ENCODE measurements at places on chromosomes 13 and 19.

DNA sequence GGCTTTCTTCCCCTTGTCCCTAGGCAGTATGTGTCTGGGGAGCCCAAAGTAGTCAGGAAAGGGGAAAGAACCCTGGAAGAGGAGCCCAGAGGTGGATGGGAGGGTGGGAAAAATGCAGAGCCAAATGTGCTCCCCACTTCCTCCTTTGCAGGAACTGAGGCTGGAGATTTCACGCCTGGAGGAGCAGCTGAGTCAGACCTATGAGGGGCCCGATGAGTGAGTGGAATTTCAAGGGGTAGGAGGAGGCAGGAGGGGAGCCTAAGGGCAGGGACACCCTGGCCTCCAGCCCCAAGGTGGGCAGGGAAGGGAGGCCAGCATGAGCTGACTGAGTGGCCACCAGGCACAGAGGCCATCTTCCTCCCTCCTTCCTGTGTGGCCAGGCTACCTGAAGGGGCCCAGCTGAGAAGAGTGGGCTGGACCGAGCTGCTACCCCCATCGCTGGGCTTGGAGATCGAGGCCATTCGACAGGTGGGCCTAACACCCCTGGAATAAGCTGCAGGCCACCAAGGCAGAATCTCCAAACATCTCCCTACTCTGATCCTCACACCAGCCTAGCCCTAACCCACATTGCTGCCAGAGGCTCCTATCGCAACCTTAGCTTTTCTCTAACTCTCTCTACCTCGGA, 14.3 kb downstream of the PTH2 start:
- no peak for DNase-seq

DNA sequence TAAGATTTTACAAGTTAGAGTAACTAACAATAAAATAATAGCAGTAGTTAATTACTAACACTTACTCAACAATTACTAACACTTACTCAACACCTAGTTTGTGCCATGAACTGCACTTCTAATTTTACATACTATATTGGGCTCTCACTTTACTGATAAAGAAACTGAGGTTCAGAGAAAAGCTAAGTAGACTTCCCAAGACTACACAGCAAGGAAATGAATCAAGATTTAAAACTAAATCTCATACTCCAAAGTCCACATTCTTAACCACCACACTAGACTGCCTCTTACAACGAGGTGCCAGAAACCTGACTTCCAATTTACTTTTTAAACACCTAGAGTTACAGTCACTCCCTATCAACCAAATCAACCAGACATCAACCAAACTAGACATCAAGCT, 25.1 kb downstream of the RBM26 start:
- no peak for DNase-seq

GRCh38 chr19:39843919-39844793, 2.0 kb downstream of the FBL start:
- peak; percentile 51 for DNase-seq

GRCh38 chr19:33279430-33280350, 22.6 kb downstream of the CEBPA start:
- DNase-seq = no peak

DNA sequence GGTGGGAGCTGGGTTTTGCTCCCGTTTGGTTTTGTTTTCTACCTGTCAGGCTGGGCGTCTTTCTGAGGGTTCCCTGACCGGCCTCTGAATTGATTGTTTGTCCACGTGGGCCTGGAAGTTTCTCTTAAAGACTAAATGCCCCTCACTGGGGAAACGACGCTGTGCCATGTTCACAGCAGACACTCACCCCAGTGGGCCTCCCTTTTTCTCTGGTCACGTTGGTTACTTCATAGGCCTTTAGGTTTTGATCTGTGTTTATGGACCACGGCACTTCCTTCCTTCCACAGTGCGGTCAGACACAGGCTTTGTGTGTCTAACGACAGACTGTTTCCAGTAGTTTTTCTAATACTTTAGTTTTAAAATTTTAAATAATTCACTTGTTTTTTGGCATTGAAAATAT, 20.1 kb upstream of the NDUFS7 start:
- DNase-seq = no peak

DNA sequence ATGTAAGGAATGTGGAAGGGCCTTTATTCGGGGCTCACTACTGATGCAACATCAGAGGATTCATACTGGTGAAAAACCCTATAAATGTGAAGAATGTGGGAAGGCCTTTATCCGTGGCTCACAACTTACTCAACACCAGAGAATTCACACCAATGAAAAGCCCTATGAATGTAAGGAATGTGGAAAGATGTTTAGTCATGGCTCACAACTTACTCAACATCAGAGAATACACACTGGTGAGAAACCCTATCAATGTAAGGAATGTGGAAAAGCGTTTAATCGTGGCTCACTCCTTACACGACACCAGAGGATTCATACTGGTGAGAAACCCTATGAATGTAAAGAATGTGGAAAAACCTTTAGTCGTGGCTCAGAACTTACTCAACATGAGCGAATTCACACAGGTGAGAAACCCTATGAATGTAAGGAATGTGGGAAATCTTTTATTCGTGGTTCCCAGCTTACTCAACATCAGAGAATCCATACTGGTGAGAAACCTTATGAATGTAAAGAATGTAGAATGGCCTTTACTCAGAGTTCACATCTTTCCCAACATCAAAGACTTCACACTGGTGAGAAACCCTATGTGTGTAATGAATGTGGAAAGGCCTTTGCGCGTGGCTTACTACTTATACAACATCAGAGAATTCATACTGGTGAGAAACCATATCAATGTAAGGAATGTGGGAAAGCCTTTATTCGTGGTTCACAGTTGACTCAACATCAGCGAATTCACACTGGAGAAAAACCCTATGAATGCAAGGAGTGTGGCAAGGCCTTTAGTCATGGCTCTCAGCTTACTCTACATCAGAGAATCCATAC, 44.3 kb downstream of the ZNF585A start:
- no peak for DNase-seq

DNA sequence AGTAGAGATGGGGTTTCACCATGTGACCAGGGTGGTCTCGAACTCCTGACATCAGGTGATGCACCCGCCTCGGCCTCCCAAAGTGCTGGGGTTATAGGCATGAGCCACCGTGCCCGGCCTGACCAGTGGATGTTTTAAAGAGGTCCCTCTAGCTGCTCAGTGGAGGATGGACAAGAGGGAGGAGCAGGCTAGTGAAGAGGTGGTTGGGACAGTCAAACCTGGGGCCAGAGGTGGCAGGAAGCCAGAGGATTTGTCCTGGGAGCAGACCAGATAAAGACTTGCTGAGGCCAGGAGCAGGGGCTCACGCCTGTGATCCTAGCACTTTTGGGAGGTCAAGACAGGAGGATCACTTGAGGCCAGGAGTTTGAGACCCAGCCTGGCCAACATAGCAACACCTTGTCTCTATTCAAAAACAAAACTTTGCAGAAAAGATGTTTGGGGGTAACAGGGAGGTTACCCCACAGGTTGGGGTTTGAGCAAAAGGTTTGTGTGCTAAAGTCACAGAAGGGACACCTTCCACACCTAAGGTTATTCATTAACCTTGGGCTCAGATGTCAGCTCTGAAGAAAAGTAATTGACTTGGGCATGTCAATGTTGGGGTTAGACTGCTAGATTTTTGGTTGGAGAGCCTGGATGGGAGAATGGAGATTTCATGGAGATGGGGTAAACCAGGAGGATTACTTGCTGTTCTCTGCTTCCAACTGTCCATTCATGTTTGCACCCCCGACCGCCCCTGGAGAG, 9.0 kb downstream of the BCAM start:
- DNase-seq = no peak

GRCh38 chr19:51407511-51408131, 9.8 kb downstream of the SIGLEC10 start:
- DNase-seq = no peak

DNA sequence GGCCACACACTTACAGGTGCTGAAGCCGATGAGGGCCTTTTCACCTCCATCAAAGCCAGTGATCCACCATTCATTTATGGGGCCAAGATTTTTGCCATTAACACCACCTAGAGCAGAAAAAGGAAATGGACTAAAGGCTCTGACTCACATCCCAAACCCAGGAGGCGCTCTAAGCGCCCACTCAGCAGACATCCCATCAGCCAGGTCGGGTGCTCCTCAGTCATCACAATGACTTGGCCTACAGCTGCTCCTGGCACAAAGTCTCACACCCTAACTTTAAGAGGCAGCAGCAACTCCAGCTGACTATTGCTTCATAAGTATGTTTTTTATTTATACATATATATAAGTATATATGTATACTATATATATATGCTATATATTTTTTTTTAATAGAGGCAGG, 36.1 kb upstream of the EIF3G start:
- no peak for DNase-seq

GRCh38 chr13:101698400-101698799, 245.9 kb downstream of the ITGBL1 start:
- DNase-seq = no peak

DNA sequence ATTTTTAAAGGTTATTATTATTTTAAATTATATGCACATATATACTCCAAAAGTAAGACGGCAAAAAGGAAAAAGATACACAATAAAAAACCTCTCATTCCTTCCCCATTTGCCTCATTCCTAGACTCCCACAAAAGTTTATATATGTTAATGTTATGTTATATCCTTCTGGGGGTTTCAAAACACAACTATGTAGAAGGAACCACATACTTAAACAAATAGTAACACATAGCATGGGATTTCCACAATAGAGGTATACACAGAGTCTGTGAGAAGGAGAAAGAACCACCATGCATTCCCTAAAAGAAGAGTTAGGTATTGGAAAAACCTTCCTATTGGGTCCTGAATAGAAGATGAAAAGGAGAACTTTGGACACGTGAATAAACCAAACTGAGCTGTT, 9.1 kb downstream of the PDS5B start:
- DNase-seq = no peak

DNA sequence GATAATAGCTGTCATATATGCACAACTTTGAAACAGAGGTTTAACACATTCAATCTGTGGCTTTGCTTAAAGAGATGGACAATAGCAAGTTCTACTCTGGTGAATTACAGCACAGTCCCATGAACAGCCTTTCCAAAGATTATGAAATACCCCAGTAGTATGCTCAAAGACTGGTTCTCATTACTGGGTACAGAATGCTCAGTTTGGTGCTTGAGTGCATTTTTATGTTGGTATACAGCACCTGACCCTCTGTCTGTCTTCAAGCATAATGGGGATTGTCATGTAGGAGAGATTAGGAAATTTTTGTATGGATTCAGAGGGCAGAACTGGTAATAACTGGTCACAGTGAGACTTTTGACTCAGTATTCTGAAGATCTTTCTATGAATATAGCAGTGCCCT, 7.6 kb downstream of the LMO7 start:
- no peak for DNase-seq

DNA sequence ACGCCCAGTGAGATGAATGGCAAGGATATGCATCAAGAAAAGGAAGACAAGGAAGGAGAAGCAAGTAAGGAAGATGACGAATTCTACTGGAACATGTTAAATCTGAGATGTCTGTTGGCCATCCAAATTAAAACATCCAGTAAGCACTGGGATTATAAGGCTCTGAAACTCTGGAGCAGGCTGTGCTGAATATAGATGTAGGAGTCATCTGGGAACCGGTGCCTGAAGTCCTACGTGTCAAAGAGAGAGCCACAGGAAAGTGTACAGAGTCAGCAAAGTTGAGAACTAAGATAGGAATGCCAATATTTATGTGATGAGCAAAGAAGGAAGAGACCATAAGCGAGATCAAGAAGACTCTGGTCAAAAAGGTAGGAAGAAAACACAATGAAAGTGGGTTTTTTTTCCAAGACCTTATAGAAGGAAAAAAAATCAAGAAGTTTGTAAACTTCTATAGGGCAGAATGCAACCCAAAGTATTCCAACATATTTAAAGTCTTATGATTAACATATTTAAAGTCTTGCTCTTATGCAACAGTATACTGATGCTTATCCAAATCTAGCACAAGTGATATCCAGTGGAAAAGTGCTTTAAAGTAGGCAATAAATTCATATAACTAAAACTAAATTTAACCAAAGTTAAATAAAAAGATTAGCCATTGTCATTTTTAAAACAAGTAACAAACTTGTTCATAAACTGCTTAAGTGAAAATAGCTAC, 51.2 kb upstream of the EEF1AKMT1 start:
- DNase-seq = no peak

Measured in memory B cell (primary cell).